ENCODE measurements at places on chromosomes 7 and 10. TPM values are rescaled to one million over a fixed set of nuclear protein-coding genes. Genes with fewer than 3 reads are reported as not detected.

FAM25A gene
- not detected for total RNA-seq

WASHC2C gene
- total RNA-seq = 11.9 TPM

SUGCT gene
- total RNA-seq = 4.8 TPM

FKBP6 gene
- total RNA-seq = not detected

MXI1 gene
- total RNA-seq = 12.4 TPM

GHRHR gene
- total RNA-seq = not detected

All from SJCRH30 (cell line).